ENCODE measurements at places on chromosomes 6 and 20. TPM values are rescaled to one million over a fixed set of nuclear protein-coding genes. Genes with fewer than 3 reads are reported as not detected.

- H3K36me3 ChIP-seq: peaks cover 99% of the 10 kb centered on the region
- peak overlapping the region; percentile 95 for H3K27ac ChIP-seq
- peaks cover 89% of the 10 kb centered on the region for H3K4me1 ChIP-seq
- no peaks in the 10 kb centered on the region for H3K27me3 ChIP-seq
- H3K4me3 ChIP-seq: peak overlapping the region; percentile 90
- DNase-seq: peak; percentile 71
Observed at GRCh38 chr6:106103728-106104109, 17.6 kb downstream of the PRDM1 start.

GRCh38 chr20:19977373-19977770 is 39.8 kb upstream of the NAA20 start:
- H3K36me3 ChIP-seq: no peaks in the 10 kb centered on the region
- no peak for DNase-seq
- H3K4me1 ChIP-seq: no peaks in the 10 kb centered on the region
- no peak overlapping the region for H3K27ac ChIP-seq
- H3K4me3 ChIP-seq: no peak overlapping the region

KCNB1 gene
- total RNA-seq: not detected

DNA sequence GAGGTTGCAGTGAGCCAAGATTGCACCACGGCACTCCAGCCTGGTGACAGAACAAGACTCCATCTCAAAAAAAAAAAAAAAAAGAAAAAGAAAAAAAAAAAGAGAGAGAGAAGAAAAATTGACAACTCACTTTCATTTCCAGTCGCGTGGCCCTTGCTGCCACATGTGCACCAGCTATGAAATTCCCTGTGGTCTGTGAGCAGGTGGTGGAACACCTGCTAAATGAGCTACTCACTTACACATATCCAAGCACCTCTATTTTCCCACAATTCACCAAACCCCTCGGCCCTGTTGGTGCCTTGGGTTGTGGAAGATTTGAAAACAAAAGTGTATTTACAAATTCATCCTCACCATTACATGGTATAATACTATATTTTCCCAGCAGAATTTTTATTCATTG is 105.2 kb upstream of the ASF1A start:
- no peaks in the 10 kb centered on the region for H3K27me3 ChIP-seq
- H3K36me3 ChIP-seq: peaks cover 7% of the 10 kb centered on the region
- DNase-seq: no peak

RBM24 gene
- total RNA-seq: not detected

DNA sequence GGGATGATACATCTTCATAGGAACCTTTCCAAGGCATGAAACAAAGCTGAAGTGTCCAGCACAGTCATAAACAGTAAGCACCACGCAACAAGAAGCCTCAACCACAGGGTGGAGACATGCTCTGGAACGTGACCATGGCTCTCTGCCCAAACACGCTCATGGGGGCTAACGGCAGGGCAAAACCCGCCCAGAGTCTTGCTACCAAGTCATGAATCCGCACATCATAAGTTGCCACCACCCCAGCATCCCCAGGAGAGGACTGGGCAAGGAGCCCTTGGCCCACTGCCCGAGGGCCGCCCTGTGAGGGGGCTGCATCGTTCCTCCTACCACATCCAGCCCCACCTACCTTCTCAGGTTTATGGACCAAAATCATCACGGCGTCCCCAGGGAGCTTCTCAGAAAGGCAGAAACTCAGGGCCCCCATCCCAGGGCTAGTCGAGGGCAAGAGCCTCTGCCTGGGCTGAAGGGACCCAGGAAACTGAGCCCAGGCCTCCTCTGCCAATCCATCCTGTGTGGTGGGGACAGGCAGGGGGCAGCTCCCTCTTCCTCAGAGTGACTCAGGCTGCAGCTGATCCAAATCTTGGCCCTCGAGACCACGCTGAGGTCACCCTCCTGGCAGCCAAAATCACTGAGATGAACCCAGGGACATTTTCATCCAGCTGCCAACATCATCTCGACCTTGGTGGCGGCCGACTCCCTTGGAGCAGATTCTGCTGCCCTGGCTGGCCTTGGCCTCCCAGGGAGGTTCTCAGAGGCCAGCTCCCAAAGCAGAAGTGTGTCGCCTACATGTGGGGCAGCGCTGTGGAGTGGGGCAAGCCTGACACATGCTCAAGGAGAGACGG is 42.6 kb downstream of the BMP7 start:
- no peak for DNase-seq
- H3K4me3 ChIP-seq: no peak overlapping the region
- no peaks in the 10 kb centered on the region for H3K27me3 ChIP-seq
- H3K4me1 ChIP-seq: no peaks in the 10 kb centered on the region
- no peak overlapping the region for H3K27ac ChIP-seq

DNA sequence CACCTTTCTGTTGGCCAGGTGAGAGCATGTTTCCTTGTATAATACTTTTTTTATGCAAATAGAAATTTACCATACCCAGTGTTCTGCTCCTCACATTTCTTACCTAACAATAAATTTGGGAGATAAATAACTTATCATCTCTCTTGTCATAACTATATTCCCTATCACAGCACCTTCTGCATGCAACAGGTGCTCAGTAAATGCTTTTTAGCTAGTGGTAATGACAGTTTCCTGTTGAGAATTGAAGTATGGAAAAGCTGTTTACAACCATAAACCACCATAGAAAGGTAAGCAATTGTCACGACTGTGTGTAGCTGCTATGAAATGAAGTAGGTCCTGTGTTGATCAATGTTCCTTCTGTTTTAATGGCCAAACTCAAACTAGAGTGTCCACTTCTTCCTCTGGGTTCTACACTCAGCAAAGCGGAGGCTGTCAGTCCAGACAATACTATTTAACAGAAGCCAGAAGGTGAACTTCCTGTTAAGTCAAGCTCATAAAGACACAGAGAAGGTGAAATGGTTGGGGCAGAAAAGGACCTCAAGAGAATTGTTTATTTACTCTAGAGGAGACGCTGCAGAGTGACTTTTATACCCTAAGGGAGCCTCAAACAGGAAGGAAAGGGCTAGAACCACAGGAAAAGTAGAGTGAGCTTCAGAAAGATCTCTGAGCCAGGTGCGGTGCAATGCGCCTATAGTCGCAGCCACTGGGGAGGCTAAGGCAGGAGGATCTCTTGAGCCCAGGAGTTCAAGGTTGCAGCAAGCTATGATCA is 84.0 kb upstream of the SLC22A16 start:
- DNase-seq: peak; percentile 63
- peaks cover 40% of the 10 kb centered on the region for H3K4me1 ChIP-seq
- no peaks in the 10 kb centered on the region for H3K27me3 ChIP-seq

PPP1R16B gene
- 86.5 TPM for total RNA-seq

HSD17B8 gene
- 20.9 TPM for total RNA-seq

DNA sequence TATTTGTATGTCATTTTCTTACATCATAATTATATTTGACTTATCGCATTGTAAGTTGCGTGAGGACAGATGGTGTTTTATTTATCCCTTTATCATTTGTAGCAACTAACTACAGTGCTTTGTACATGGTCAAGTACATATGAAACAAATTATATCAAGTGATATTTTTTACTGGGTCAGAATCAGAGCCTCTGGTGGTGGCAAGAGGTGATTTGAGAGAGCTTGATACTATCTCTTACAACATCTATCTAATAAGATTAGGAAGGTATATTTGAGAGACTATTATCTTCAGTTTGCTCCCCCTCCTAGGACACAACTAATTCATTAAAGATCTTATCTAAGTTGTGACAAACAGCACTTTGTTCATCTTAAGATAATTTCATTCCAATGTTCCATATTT is 47.7 kb downstream of the BCKDHB start:
- no peak overlapping the region for H3K4me3 ChIP-seq
- H3K36me3 ChIP-seq: peaks cover 2% of the 10 kb centered on the region
- no peak overlapping the region for H3K27ac ChIP-seq

DNA sequence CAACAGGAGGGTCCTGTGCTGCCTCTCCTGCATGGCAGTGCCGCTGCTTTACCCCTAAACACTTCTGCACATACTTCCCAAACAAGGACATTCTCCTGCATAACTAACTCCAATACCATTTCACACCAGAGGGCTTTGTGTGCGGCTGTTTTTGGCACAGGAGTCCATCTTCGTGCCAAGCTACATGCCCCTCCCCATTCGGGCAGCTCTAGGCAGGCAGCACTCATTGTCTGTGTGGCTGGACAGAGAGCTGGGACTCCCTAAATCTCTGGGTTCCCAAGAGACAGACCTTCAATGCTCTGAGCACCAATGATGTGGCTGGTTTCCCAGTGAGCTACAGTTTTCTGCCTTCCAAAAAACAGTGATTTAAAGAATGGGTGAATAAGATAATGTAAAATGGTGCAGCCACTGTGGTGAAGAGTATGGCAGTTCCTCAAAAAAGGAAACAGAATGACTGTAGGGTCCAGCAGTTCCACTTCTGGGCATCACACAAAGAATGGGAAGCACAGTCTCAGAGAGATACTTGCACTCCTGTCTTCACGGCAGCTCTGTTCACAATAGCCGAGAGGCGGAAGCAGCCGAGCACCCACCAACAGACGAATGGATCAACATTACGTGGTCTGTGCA is 80.3 kb upstream of the DUSP22 start:
- no peak for DNase-seq
- peaks cover 59% of the 10 kb centered on the region for H3K4me1 ChIP-seq
- H3K27ac ChIP-seq: no peak overlapping the region
- peaks cover 22% of the 10 kb centered on the region for H3K36me3 ChIP-seq

DNA sequence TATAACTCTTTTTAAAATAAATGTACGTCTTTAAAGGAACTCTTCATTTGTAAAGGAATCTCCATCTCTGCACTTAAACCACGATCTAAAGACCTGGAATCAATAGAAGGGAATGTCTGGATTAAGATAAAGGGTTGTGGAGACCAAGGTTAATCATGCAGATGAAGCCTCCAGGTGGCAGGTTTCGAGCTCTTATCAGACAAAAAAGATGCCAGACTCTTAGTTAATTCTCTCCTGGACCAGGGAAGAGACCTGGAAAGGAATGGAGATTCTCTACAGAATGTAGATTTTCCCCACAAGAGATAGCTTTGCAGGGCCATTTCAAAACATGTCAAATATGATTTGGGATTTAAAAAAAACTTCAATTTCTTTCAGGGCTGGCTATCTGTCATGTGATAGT is 71.5 kb upstream of the SSTR4 start:
- H3K36me3 ChIP-seq: no peaks in the 10 kb centered on the region
- DNase-seq: no peak
- H3K4me3 ChIP-seq: no peak overlapping the region
- H3K27me3 ChIP-seq: peaks cover 2% of the 10 kb centered on the region

OLIG3 gene
- total RNA-seq: 0.18 TPM

- H3K36me3 ChIP-seq: no peaks in the 10 kb centered on the region
- peaks cover 6% of the 10 kb centered on the region for H3K4me1 ChIP-seq
- no peak overlapping the region for H3K4me3 ChIP-seq
- H3K27ac ChIP-seq: no peak overlapping the region
- DNase-seq: no peak
- H3K27me3 ChIP-seq: peaks cover 6% of the 10 kb centered on the region
Observed at GRCh38 chr6:3323696-3324261, 65.0 kb downstream of the PSMG4 start.

GRCh38 chr6:40569162-40569910 is 17.8 kb downstream of the LRFN2 start:
- H3K27me3 ChIP-seq: no peaks in the 10 kb centered on the region
- no peak overlapping the region for H3K4me3 ChIP-seq
- H3K27ac ChIP-seq: no peak overlapping the region
- no peaks in the 10 kb centered on the region for H3K36me3 ChIP-seq
- DNase-seq: no peak
- no peaks in the 10 kb centered on the region for H3K4me1 ChIP-seq

HLA-DRB1 gene
- total RNA-seq: 228 TPM

HELZ2 gene
- 285 TPM for total RNA-seq

GSTA1 gene
- not detected for total RNA-seq

NCOA7 gene
- 45.3 TPM for total RNA-seq

DNA sequence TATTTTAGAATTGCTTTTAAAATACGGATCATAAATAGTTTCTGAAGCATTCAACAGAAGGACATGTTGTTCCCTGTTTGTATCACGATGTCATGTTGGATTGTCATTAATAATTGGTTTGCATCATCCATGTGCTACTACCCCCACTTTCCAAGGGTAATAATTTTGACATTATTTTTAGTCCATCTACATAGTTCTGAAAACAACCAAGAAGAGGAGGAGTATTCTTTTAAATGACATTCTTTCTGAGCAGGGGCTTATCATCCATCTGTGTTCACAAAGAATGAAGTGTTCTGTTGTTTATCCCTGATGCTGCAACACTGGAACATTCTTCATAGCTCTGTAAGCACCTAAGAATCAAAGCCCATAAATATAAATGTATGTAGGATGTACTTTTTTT is 151.0 kb upstream of the CITED2 start:
- no peak overlapping the region for H3K4me3 ChIP-seq
- H3K4me1 ChIP-seq: peaks cover 24% of the 10 kb centered on the region
- H3K27me3 ChIP-seq: no peaks in the 10 kb centered on the region
- no peak for DNase-seq

GRCh38 chr20:56766528-56766927 is 137.4 kb downstream of the TFAP2C start:
- H3K4me1 ChIP-seq: no peaks in the 10 kb centered on the region
- no peak overlapping the region for H3K4me3 ChIP-seq
- no peak for DNase-seq
- no peaks in the 10 kb centered on the region for H3K27me3 ChIP-seq
- H3K36me3 ChIP-seq: no peaks in the 10 kb centered on the region

CLVS2 gene
- not detected for total RNA-seq

GRCh38 chr6:145588981-145589380 is 146.3 kb downstream of the EPM2A start:
- H3K27ac ChIP-seq: no peak overlapping the region
- no peaks in the 10 kb centered on the region for H3K4me1 ChIP-seq
- H3K36me3 ChIP-seq: no peaks in the 10 kb centered on the region
- peaks cover 3% of the 10 kb centered on the region for H3K27me3 ChIP-seq
- no peak overlapping the region for H3K4me3 ChIP-seq
- no peak for DNase-seq

Data from activated CD8-positive, alpha-beta memory T cell treated with anti-CD3 and anti-CD28 coated beads, Interleukin-2, amount 10 ng/mL, durations not matched to agents 7 days and 5 days (primary cell).